GM04503 (cell line): ENCODE measurements at places on chromosomes 16 and 17.

DNA sequence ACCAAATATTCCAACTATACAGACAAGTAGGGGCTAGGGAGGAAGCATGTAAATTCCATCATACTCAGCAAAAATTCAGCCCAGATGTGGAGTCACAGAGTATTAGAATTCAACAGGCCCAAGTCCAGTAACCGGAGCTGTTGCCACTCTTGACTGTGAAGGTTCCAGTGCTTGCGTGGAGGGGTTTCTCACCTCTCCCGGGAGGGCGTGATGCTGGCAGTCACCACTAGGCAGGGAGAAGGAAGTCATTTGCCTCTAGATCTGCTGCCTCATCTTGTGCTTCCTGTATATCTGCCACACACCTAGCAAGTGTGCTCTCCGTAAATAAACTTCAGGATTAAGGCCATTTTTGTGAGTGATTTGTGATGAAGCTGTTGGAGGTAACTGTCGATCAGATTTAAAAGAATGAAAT lies 1.0 kb upstream of the CKLF start:
- DNase-seq, result no peak

- DNase-seq, result no peak
These were observed 7.8 kb downstream of the HIC1 start for GRCh38 chr17:2062571-2063183.

GRCh38 chr17:78383725-78384471 lies 5.4 kb downstream of the PGS1 start:
- peak; percentile 97 for DNase-seq

DNA sequence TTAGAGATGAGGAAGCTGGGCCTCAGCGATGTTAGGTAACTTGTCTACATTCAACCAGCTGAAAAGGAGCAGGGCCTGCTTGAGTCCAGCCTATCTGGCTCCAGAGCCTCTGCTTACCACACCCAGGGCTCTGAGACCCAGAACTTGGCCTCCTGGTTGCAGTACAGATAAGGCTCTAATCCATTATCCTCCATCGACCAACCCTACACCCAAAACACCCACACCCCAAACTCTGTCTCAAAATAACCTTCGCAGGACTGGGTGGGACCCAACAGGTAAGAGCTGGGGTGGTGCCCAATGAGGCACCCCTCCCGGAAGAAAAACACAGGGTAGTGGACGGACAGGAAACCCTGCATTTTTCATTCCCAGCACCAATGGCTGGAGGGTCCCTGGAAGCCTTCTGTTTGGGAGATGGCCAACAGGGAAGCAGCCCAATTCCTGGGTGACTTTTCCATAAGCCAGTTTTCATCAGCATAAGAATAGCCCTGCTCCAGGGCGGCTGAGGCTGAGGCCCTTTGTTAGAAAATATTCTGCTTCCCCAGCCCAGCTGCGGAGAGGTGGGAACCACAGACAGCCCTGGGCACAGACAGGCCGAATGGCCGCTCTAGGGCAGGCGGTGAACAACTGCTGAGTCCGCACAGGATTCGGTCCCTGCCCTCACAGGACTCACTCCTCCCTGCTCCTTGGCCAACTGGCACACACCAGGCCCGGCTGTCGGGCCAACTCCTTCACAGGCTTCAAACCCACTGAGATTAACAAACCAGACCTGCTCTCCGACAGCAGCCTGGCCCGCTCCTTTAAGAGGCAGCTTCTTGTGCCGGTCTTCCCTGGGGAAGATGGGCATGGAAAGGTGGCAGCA lies 9.8 kb downstream of the SMIM5 start:
- DNase-seq, result no peak

- no peak for DNase-seq
These were observed 165.9 kb downstream of the CDH13 start for GRCh38 chr16:82792693-82793092.

DNA sequence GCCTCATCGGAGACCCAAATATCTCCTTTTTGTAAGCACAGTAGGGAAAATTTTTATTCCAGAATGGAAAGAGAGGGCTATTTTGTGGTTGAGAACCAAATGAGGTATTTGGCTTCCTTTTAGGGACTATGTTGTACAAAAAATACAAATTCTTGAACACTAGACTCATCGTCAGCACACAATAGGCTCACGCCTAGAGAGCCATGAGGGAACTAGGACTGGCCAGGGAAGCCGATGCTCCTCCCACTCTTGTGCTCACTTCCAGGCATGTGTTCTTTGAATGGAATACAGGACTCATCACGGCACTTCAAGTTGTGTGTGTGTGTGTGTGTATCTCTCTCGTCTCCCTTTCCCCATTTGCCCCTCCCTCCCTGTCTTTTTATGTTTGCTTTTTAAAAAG lies 17.8 kb upstream of the BLMH start:
- peak; percentile 53 for DNase-seq

DNA sequence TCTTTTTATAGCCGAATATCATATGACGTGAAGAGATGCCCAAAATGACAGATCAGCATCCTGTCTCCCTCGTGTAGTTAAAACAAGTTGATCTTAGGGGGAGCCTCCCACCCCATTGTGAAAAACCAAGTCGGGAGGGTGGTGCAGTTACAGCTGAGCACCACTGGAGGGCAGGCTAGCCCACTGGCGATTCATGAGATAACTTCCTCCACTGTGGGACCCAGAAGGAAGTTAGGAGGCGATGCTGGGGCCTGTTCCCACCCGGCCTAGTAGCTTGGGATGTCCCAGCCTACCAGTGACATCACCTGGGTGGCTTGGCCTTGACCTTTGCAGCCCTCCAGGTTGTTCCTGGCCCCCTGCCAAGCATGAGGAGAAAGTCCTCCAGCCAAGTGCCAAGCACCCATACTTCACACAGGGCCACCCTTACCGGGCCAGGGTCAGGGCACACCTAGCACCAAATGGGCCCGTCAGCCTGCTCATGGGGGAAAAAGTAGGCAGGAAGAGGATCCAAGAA lies 8.1 kb upstream of the CPNE2 start:
- no peak for DNase-seq

- no peak for DNase-seq
These were observed 45.4 kb upstream of the GINS3 start for GRCh38 chr16:58346831-58347371.

DNA sequence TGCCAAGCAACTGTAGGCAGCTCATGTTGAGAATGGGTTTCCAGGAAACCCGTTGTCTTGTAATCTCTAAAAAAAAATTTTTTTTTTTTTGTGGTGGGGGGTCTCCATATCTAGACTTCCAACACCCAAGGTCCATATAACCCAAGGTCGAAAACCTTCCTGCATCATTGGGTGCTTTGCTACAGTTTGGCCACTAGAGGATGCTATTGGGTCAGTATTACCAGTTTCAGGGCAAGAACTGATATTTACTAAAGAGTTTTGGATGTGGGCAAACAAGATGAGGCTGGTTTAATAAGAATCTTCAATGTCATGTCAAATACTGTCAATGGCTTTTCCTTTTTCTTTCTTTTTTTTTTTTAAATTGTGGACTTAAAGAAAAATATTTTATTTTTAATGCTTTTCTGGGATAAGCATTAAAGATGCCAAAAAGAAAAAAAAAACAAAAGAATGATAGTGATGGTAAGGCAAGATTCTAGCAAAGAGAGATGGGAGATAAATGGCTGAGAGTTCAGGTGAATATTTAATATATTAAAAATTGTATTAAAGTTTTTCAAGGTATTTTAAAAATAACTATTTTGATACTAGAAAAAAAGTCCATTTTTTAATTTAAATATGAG lies 62.2 kb downstream of the DHRS7C start:
- DNase-seq, result peak; percentile 9

DNA sequence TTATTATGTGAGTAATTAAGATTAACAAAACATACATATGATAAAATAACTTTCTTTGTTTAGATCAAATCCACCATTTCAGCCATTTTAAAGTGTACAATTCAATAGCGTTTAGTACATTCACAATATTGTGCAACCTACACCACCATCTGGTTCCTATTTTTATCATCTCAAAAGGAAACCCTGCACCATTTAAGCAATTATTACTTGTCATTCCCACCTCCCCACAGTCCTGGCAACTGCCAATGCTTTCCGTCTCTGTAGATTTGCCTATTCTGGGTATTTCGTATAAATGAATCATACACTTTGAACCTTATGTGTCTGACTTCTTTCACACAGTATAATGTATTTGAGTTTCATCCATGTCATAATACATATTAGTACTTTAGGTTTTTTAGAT lies 162.5 kb upstream of the CNTNAP4 start:
- no peak for DNase-seq

DNA sequence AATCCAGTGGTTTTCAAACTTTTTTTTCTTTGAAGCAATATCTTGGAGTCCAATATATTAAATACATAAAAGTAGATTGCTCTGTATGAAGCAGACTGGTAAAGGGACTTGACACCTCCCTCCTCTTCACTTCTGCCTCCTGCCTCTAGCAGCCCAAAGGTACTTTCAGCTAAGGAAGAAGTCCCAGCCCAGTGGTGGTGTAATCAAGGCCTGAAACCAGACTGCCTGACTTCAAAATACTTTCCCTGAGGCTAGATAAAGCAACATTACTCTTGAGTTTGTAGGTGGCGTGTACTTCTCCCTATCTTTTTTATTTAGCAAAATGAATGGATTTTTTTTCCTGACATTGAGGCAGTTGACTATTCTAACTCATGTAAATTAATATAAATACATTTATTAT lies 122.4 kb upstream of the TMEM97 start:
- no peak for DNase-seq

GRCh38 chr16:56212144-56212543 lies 20.9 kb downstream of the GNAO1 start:
- no peak for DNase-seq

DNA sequence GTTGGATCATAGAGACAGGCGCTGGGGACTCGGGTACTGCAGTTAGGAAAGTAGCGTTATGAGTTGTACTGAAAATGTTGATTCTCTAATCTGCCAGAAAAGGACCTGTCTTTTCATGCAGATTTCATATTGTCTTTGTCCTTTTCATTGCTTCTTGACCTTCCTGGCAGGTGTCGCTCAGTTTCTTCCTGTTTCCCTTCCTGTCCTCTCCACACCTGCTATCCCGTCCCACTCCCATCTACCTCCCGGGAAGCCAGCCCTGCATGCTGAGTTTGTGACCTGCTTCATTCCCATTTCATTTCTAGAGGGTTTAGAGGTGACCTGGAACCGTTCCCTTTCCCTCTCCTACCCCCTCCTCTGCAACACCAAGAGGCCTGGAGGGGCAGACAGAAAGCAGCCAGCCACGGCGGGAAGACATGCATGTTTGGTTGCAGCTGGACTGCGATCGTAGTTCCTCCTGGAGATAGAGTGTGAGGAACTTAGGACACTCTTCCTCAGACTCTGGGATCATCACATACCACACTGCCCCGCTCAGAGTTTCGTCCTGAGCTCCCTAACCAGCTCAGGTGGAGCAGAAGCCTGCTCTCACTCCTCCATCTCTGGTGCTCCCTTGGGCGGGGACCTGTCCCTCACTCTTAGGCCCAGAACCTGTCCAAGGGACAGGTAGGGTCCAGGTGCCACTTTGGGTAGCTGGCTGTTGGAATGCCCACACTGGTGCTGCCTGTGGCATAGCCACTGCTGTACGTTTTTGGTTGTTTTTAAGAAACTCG lies 23.9 kb upstream of the ARHGAP23 start:
- DNase-seq, result no peak

GRCh38 chr16:76681296-76681695 lies 404.1 kb downstream of the CNTNAP4 start:
- DNase-seq, result no peak

- no peak for DNase-seq
These were observed 41.1 kb upstream of the CLEC18B start for GRCh38 chr16:74462361-74462760.

DNA sequence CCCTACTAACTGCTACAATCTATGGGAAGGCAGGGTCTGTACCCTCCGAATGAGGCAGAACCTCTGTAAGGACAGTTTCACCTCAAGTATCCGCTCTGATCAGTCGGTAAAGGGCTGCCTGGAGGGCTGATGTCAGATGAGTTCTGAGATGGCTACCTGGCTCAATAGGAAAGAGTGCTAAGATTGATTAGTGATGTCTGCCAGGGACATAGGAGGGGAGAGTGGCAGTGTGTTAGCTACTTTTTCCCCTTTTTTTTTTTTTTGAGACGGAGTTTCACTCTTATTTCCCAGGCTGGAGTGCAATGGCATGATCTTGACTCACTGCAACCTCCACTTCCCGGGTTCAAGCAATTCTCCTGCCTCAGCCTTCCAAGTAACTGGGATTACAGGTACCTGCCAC lies 39.1 kb upstream of the CDC42EP4 start:
- no peak for DNase-seq

DNA sequence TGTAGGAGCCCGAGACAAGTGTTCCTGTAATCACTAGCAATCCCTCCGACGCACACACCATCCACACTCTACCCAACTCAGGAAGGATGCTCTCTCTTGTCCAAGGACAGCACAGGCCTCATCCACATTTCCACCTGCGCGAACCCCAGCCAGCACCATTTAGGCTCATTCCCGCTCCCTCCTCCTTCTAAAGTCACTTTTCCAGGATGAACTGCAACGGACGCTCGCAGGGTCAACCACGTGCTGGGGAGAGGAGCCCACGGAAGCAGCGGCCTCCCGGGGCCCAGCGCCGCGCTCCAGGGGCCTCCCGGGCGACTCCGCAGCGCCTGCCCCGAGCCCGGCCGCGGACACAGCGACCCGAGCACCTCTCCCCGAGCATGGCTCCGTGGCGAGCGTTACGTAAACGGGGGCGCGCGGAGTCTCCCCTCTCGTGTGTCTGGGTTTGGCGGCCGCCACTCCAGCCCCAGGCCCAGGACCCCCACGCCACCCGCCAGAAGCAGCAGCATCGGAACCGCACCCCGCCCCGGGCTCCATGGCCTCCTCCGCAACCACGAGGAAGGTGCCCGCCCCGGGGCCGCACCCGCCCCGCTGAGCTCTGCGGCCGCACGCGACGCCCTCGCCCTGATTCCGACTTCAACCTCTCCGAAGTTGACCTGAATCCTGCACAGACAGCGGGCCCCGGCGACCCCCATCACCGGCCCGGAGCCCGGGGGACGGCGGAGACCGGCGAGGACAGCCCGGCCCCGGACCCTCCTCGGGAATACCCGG lies 668 bp downstream of the USP36 start:
- DNase-seq, result no peak

GRCh38 chr16:1537138-1537577 lies 3.7 kb downstream of the TMEM204 start:
- no peak for DNase-seq

- DNase-seq, result no peak
These were observed 13.2 kb upstream of the BAIAP2 start for GRCh38 chr17:81021531-81022343.
